ENCODE measurements at places on chromosomes 2 and 18.

GRCh38 chr2:106581755-106582147 is 94.6 kb downstream of the CD8B2 start:
- no peak for DNase-seq

GRCh38 chr2:39164089-39164488 is 43.2 kb upstream of the SOS1 start:
- DNase-seq, result no peak

- DNase-seq, result no peak
Measured at GRCh38 chr2:28991021-28991420, 9.9 kb downstream of the TOGARAM2 start.

- no peak for DNase-seq
Measured at GRCh38 chr2:121828281-121828731, 72.9 kb downstream of the TSN start.
